ENCODE measurements at places on chromosomes 4 and X. TPM values are rescaled to one million over a fixed set of nuclear protein-coding genes. Genes with fewer than 3 reads are reported as not detected.

Gene EFHC2
- total RNA-seq: not detected

Gene TMPRSS11F
- not detected for total RNA-seq

Gene PDE6B
- 2.3 TPM for total RNA-seq

Gene PPBP
- not detected for total RNA-seq

Gene PPP1R2C
- not detected for total RNA-seq

Gene CT47B1
- not detected for total RNA-seq

Gene AMER1
- total RNA-seq: 5.4 TPM

Gene SLC26A1
- 0.72 TPM for total RNA-seq

Gene ENPEP
- total RNA-seq: 2.2 TPM

Gene KLB
- total RNA-seq: not detected

Gene GK
- total RNA-seq: 3.4 TPM

Gene PRRG3
- total RNA-seq: not detected

Gene TTC29
- 0.41 TPM for total RNA-seq
